ENCODE measurements at places on chromosomes 4 and X. TPM values are rescaled to one million over a fixed set of nuclear protein-coding genes. Genes with fewer than 3 reads are reported as not detected.
A peak's percentile ranks its signal among the peaks of the same experiment; 100 is the strongest.

The UGT2B7 gene
- total RNA-seq = not detected

DNA sequence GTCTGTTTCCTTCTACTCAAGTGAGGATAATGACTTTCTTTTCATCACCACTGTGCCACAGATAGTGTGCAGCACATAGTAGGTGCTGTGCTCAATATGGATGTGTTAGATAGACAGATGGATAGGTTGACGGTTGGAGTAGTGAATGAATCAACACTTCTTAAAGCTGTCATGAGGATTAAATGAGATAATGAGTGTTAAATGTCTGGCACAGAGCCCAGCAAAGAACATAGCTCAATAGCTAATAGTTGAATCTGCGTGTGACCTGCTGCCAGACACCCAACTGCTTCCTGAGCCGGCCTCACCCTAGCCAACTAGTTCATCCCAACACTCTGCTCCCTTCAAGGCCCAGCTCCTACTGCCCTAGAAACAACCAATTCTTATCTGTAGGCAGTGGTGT is 67.7 kb upstream of the PJA1 start:
- DNase-seq = no peak

The ZNF732 gene
- total RNA-seq = 0.12 TPM

GRCh38 chrX:115068896-115069295 is 51.5 kb upstream of the IL13RA2 start:
- no peak for DNase-seq

The ANKRD50 gene
- 2.8 TPM for total RNA-seq

- peak; percentile 60 for DNase-seq
Observed at GRCh38 chr4:88104902-88105610, 53.4 kb downstream of the ABCG2 start.

The OPRPN gene
- total RNA-seq = not detected

GRCh38 chr4:67292636-67293035 is 252.7 kb downstream of the CENPC start:
- no peak for DNase-seq

DNA sequence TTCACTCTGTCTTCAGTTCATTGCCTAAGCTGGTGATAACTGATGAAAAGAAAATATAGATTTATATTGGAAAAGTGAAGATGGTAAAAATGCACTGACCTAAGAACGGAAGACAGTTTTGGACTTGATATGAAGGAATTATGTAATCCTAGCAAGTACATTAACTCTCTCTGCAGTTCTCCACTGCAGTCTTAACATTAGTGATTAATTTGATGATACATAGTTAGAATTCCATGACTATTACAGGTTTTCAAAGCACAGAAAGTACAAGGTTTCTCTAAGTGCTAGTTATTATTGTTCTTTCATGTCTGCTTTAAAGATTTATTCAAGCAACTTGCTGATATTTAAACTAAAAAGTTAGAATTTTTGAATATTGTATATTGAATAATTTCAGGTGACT is 1591.7 kb upstream of the ADGRL3 start:
- no peak for DNase-seq

DNA sequence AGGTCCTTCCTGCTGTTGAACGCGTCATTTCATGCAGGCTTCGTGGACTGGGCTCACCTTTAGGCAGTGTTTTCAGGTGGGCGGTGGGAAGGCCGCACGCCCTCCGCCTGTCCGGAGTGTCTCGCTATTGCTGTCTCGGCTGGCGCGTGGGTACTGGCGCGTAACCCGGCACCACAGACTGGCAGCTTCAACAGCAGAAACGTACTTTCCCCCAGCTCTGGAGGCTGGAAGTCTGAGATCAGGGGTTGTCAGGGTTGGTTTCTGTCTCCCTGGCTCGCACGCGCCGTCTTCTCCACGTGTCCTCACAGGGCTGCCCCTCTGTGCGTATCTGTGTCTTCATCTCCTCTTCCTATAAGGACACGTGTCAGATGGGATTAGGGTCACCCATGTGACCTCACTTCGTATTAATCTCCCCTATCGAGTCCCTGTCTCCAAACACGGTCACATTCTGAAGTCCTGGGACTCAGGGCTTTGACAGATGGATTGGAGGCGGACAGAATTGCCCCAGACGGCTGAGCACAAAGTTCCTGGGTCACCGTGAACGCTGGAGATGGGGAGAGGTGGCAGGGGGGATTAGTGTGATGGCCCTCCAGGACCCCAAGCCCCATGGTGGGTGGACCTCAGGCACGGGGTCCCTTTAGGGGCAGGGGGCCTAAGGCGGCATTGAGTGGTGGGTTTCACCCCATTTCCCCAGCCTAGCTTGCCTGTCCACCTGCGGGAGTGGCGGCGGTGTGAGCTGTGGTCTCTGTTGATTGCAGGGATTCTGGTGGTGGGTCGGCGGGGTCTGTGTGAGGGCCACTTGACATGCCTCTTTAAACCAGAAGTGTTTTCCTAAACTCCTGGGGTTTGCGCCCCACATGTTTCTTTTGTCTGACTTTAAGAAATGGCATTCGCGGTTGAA is 83.4 kb upstream of the LRPAP1 start:
- DNase-seq = no peak

The GYG2 gene
- 1.0 TPM for total RNA-seq

DNA sequence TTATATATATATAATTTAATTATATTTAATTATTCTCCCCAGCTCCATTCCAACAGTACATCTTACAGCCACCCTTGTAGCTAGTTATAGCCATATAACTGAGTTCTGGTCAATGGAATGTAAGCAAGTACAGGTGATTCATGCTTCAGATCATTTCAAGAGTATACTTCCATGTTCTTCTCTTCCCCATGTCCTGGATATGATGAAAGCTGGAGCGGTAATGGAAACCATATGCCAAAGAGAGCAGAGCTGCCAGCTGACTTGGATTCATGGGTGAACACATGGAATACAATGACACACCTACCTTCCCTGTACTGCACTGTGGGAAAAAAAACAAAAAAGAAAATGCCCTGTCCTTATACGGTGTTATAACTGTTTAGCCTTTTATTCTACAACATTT is 17.5 kb upstream of the CORIN start:
- no peak for DNase-seq
